AML-193 (cell line): ENCODE measurements at places on chromosomes 1 and 21.

DNA sequence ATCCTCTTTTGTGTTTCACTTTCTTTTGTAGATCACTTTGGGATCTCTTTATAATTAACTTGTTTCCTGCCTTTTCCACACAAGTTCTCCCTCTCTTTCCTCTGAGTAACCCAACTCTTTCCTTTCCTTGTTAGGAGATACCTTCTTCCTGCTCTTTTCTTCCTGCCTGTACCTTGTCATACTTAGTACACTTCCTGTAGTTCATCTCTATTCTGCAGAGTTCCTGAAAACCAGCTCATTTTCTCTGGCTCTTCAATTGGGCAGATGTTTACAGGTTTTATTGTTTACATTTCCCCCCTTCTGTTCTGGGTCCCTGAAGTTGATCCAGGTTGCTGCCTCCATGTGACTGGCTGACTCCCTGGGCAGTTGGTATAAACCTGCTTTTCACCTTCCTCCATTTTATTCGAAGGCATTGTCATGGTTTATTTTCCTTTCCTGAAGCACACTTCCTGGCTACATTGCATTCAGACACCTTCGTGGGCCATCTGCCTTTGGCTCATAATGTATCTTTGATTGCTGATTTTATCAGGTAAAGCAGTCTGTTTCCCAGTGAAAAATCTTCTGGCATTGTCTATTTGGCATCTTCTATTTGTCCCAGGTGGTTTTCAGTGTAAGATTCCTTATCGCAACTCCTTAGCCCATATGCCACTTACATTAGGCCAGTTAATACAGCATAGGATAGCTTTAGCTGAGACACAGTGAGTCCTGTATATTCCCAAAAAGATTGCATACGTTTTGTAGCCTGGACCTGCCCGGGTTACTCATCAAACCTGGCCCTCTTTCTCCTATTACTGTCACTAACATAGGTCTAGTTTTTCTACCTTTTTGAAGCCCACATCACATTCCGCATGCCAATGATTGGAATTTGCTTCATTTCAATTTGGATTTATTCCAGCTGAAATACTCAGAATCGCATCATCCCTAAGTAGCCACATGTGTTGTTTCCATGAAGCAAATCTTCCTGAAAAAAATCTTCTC, 15.4 kb downstream of the CTH start:
- no peak for DNase-seq

GRCh38 chr1:42876009-42876408, 29.6 kb downstream of the ZNF691 start:
- DNase-seq, result no peak

DNA sequence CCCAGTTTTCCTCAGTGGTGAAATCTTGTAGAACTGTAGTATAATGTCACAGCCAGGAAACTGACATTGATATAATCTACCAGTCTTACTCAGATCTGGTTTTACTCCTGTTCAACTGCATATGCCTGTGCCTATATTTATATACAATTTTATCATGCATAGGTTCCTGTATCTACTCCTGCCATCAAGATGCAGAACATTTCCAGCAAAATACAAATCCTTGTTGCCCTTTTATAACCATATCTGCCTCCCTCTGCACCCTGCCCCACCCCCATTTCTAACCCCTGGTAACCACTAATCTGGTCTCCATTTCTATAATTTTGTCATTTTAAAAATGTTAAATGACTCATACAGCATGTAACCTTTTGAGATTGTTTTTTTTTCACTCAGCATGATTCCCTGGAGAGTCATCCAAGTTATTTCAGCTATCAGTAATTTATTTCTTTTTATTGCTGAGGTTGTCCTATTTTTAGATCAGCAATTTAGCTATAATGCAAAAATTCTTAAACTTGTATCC, 8.1 kb downstream of the UTP25 start:
- no peak for DNase-seq

DNA sequence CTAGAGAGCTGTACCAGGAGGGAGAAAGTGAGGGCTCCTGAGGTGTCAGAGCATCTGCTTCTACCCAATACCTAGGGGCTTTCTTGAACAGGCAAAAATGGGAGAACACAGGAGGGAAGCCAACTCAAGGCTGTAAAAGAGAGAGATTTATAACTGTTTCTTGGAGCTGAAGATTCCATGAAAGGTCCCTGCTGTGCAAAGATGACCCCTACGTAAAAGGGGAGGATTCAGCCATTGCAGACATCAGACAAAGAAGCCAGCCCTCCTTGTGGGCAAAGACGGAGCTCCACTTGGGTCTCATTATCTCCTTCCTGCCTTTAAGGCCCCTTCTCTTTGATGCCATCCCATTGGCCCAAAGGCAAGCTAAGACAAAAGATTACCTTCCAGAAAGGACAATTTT, 524.1 kb upstream of the CAMK1G start:
- DNase-seq, result no peak

GRCh38 chr1:37925316-37925715, 21.5 kb downstream of the INPP5B start:
- DNase-seq, result no peak

GRCh38 chr21:37139902-37140301, 66.8 kb downstream of the TTC3 start:
- no peak for DNase-seq

- no peak for DNase-seq
Measured at GRCh38 chr1:74908131-74908530, 175.2 kb downstream of the TYW3 start.

GRCh38 chr1:205449254-205449749, 6.5 kb downstream of the BLACAT1 start:
- DNase-seq, result no peak

DNA sequence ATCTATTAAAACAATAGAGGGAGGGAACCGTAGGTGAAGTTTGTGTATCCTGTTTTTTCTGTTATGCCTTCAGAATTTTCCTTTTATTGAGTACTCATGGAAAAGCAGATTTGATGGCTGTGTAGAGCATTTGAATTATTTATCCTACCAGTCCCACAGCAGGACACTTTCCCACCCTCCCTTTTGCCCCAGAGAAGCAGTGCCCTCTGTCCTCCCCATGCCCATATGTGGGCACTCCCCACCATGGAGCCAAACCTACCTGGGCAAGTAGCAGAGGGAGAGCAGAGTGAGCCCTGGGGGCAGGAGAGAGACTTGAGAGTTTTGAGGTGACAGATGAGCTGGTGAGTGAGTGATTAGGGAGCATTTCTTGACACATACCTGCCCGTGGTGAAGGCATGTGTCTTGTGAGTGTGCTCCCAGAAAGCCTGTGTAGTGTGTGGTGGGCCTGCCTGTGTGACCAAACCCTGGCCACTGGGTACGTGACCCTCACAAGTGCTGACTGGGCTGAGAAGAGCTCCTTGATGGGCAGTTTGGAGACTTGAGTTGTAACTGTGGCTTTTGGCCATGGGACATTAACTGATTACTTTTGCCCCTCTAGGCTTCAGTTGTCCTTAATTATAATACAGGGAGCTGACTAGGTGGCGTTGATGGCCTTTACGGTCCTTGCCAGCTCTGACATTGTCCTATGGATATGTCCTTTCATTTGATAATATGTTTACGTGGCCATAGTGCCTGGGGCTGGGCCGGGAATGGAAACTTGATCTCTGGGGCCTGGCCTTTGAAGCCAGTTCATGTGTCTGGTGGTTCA, 3.6 kb downstream of the PSEN2 start:
- DNase-seq, result no peak

GRCh38 chr1:44348061-44348485, 7.0 kb downstream of the ERI3 start:
- no peak for DNase-seq

GRCh38 chr1:209277662-209278061, 305.9 kb upstream of the CAMK1G start:
- DNase-seq, result no peak

DNA sequence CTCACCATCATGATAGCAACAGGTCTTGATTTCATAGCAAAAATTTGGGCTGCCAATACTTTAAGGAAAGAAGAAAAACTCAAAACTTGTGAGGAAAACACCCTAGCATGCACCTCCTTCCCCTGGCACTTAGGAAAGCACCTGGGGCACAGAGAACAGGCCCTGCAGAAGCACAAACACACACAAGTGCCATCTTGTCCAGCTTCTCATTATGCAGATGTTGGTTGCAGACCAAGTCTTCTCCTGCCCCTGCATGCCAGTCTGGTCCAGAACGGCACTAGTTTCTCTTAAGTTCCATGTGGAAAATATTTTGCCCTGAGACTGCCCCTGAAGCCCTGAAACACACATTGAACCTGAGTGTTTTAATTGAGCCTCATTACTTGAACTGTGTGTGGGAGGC, 6.3 kb upstream of the ETV3 start:
- DNase-seq, result no peak

DNA sequence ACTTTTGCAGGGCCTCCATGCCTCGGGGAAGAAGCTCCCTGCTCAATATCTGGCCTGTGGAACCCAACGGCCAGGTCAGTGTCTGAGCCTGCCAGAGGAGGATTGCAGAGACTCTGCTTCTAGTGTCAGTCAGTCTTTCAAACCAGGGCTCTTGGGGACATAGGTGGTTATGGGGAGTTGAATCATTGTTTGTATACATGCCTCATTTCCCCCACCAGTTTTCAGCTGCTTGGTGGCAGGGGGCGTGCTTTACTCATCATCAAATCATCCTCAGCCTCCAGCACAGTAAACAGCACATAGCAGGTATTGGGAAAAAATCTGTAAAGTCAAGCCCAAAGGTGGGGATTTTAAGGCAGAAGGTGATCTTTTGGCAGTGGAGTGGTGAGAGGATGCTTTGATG, 17.4 kb upstream of the FAM89A start:
- no peak for DNase-seq

- DNase-seq, result no peak
Measured at GRCh38 chr1:201060586-201060985, 37.1 kb upstream of the KIF21B start.

GRCh38 chr1:104402178-104402577, 652.5 kb downstream of the AMY1C start:
- DNase-seq, result no peak
